ENCODE measurements at places on chromosomes 11 and 22.

- DNase-seq, result no peak
These were observed 80.7 kb upstream of the NAV2 start for GRCh38 chr11:19631712-19632498.

DNA sequence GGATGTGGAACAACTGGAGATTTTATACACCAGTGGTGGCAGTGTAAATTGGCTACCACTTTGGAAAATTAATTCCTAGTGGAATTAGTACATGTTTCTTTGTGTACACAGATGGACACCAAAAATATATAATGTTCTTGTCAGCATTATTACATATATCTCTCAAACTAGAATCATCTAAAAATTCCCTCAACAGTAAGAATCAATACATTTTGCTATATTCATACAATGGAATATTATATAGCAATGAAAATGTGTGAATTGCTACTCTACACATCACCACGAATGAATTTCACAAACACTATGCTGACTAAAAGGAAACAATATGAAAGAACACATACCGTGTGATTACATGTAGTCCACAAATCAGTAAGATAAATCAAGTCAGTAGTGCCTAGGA is 33.9 kb downstream of the CCDC90B start:
- DNase-seq, result no peak

- no peak for DNase-seq
These were observed 83.3 kb downstream of the ZC3H12C start for GRCh38 chr11:110176366-110177085.

- DNase-seq, result no peak
These were observed 460.8 kb upstream of the CNTN5 start for GRCh38 chr11:98559961-98560360.

- DNase-seq, result no peak
These were observed 6.0 kb upstream of the MALAT1 start for GRCh38 chr11:65492637-65493366.

DNA sequence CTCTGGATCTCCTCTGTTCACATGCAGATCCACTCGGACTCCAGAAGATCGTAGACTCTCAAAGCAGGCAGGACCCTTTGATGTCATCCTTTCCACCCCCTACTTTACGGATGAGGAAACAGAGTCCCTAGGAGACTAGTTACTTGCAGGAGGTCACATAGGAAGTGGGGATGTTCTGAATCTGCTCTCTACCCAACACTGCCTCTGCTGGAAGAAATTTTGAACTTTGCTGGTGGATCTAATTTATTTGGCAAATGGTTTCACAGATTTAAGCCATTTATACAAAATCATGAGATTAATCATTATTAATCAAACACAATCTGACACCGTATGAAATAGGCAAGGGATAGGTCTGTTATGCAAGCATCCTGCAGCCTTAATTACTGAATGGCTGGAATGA is 55.0 kb upstream of the USP47 start:
- DNase-seq, result no peak

GRCh38 chr22:38465673-38466490 is 2.0 kb upstream of the KDELR3 start:
- no peak for DNase-seq

GRCh38 chr11:35082321-35083180 is 56.4 kb upstream of the CD44 start:
- DNase-seq, result no peak

DNA sequence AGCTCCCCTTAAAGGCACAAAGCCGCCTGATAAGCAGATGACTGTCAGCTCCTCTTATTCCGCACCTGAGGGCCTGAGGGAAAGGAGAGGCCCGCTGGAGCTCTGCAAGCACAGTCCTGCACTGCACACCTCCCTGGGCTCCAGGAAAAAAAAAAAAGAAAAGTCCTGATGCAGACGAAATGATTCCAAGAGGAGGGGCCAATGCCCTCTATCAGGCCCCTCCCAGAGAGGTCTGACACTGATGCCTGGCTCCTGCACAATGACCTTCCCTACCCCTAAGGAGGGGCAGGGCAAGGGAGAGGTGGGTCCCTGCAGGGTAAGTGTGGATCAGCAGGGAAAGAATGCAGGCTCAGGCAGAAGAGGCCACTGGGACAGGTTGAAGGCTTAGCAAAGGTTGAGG is 572.7 kb downstream of the SOX6 start:
- no peak for DNase-seq

DNA sequence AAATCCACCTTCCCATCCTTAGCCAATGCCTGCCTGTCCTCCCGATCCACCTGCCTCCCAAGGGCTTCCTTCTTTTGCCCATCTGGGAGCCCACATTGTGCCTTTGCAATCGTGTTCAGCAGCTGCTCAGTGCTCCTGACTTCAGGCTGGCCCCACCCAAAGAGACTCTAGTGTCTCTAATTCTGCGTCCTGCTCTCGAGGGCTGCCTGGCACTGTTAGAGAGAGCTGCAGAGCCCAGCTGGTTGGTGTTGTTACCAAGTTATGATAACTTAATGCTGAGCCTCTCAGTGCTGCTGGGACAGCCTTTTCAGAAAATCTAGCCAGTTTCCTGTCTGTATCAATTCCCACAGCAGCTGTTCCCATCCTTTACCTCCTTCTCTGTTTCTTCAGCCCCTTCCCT is 69.1 kb downstream of the MICAL2 start:
- DNase-seq, result no peak

- DNase-seq, result no peak
These were observed 7.3 kb downstream of the NEAT1 start for GRCh38 chr11:65429724-65430405.

GRCh38 chr11:9530901-9531625 is 42.4 kb upstream of the WEE1 start:
- no peak for DNase-seq

DNA sequence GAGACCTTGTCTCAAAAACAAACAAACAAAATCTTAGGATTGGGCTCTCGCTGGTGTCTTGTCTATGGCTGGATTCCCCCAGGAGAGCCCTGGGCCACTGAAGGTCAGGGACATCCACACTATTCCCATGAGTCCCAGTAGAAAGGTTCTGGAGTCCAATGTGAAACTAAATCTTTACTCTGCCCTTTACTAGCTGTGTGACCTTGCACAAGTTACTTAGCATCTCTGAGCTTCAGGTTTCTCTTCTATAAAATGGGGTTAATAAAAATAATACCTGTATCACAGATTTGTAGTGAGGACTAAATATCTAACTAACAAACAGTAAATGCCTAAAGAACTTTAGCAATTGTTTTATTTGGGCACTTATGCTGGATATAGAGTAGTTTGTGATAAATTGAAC is 9.0 kb downstream of the SLC43A1 start:
- DNase-seq, result no peak

DNA sequence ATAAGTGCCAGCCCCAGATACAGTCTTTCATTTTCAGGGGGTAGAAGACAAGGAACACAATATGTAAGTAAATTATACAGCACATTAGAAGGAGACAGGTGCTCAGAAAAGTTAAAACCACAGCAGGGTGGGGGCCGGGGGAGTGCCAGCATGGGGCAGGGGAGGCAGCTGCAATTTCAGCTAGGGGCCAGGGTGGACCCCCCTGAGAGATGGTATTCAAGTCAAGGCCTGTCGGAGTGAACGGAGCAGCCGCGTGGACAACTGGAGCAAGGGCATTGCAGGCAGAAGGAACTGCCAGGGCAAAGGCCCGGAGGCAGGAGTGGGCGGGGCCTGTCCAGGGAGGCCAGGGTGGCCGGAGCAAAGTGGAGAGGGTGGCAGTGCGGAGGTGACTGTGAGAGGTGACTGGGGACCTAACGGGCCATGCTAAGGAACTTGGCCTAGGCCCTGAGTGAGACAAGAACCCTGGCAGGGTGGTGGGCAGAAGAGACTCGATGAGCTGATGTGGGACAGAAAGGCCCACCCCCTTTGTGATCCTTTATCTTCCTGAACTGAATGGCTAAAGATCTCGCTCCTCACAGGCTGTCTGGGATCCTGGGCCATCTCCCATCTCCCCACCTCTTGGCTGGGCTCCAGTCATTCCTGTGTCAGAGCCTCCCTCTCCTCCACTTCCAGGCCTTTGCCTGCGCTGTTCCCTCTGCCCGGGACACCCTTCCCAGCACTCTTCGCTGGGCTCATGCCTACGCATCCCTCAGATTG is 22.4 kb upstream of the FLRT1 start:
- no peak for DNase-seq

DNA sequence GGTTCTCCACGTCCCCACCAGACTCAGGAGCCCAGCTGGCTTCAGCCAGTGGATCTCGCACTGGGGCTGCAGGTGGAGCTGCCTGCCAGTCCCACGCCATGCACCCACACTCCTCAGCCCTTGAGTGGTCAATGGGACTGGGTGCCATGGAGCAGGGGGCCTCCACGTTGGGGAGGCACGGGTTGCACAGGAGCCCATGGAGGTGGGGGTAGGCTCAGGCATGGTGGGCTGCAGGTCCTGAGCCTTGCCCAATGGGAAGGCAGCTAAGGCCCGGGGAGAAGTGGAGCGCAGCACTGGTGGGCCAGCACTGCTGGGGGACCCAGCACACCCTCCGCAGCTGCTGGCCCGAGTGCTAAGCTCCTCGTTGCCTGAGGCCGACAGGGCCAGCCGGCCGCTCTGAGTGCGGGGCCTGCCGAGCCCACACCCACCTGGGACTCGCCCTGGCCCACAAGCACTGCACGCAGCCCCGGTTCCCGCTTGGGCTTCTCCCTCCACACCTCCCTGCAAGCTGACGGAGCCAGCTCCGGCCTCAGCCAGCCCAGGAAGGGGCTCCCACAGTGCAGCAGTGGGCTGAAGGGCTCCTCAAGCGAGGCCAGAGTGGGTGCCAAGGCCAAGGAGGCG is 258.5 kb upstream of the PDGFD start:
- no peak for DNase-seq

DNA sequence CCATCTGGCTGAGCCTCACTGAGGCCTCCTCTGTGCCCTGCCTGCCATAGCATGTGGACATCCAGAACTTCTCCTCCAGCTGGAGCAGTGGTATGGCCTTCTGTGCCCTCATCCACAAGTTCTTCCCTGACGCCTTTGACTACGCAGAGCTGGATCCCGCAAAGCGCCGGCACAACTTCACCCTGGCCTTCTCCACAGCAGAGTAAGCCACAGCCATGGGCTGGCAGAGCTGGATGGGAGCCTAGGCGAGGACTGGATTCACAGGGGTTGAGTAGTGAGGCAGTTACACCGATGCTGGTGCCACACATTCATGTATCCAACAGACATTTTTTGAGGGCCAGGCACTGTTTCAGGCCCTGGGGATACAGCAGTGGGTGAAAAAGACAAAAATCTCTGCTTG is 9.1 kb downstream of the SMTNL1 start:
- no peak for DNase-seq

DNA sequence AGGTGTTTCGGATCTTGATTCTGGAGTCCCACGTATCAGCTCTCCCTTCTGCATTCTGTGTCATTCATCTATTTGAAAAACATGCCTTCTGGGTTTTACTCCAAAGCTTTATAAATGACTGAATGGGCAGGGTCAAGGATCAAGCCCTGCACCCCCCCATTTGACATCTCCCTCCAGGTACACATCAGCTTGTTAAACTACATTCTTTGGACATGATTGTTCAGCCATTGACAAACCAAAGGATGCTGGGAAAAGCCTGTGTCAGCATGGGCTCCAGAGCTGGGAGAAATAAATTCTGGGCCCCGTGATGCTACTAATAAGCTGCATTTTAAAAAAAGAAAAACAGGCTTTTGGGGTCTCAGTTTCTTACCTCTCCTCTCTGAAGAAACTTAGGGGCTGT is 103.7 kb downstream of the DSCAML1 start:
- no peak for DNase-seq

DNA sequence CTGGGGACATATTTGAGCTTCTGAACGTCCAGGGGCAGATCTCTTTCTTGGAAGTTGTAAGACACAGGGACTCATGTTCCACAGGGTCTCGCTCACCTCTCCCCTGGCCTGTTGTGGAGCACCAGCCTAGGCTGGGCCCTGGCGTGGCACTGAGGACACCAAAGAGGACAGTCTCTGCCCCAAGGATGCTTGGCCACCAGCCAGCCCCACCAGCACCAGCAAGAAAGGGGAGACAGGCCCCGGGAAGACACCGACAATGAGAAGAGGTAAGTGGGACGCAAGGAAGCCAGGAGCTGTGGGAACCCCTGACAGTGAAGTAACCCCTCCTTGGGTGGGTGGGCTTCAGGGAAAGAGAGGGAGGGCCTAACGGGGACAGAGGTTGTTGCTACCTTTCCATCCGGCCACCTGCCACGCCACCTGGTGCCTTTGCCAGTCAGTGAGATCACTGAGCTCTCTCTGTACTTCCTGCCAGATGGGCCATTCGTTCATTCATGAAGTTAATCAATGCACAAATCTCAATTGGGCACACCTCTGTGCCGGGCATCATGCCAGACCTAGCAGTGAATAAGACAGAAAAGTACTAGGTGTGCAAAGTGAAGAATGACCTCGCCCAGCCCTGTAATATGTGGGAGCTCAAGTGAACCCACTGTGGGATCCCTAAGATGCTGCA is 11.1 kb downstream of the APOL5 start:
- DNase-seq, result no peak
